ENCODE measurements at places on chromosomes 5 and 9.

DNA sequence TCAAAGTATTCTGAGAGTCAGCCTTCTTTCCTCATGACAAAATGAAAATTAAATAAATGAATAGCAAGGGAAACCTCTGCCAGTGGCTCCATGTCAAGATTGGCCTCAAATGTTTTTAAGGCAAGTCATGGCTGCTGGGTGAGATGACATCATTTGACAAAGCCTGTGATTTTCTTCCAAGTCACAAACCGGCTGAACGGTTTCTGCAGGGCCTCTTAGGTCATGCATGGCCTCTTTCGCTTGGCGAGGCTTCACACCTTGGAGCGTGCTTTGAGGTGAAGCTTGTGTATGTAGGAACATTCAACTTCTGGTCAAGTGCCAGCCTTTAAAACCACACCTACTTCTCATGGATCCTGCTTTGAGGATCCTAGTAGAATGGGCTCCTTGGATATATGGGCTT lies 161.0 kb upstream of the ZNF618 start:
- no peaks in the 10 kb centered on the region for H3K36me3 ChIP-seq
- no peak overlapping the region for H3K27ac ChIP-seq
- no peak for DNase-seq
- no peak overlapping the region for H3K4me3 ChIP-seq

- no peaks in the 10 kb centered on the region for H3K27me3 ChIP-seq
- H3K36me3 ChIP-seq: no peaks in the 10 kb centered on the region
- DNase-seq: no peak
- H3K4me3 ChIP-seq: no peak overlapping the region
Observed at GRCh38 chr9:111427186-111427585, 57.0 kb downstream of the ECPAS start.

DNA sequence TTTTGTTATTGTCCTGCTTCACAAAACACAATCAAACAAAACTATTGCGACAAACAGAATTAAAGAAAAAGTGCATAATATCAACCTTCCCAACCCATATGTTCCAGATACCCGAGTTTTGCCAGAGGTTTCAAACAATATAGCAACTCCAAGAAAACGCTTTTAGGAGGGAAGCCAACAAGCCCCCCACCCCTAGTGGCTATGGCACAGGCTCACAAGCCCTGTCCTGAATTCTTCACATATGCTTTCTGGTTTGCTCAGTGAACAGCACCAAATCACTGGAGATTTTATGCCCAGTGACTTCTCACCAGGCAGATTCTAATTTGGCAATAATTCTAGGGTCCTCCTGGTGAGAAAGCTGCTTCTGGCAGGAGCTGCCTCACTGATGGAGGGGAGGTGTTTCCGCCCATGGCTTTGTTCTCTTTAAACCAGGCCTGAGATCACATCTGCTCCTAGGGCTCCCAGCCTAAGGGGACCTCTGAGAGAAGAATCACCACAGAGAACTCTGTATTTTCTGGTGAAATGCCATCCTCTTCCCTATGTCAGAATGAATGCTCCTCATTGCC lies 1982.4 kb downstream of the EFNA5 start:
- H3K36me3 ChIP-seq: no peaks in the 10 kb centered on the region
- DNase-seq: no peak
- no peaks in the 10 kb centered on the region for H3K27me3 ChIP-seq
- H3K4me1 ChIP-seq: no peaks in the 10 kb centered on the region

DNA sequence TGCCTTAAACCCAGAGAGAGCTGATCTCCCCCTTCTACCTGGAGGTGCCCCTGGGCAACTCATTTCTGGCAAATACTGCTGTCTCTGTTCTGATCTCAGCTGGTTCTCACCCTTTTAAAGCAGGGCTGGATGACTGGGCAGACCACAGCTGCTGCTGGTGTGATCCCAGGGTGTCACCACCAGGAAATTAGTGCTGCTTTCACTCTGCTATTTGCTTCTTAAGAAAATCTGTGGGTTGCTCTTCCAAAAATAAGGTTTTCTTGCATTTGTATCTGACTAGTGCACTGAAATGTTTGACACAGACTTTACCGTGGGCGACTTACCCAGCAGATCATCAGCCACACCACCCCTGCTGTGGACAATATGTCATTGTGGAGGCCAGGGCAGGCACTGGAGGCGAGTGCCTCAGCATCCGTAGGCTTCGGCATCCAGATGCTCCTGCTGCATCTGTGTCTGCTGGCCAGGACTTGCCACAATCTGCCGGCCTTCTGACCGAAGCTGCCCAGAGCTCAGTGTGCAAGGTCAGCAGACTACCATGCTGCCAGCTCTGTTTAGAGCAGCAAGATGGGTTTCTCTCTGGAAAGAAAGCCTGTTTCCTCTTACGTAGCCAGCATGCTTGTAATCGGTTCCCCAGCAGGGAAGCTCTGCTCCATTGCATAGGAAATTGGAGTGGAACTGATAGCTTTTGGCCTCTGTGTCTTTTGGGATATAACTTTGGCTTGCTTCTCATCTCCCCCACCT lies 13.6 kb downstream of the ARHGAP26 start:
- peak overlapping the region; percentile 60 for H3K27ac ChIP-seq
- no peak overlapping the region for H3K4me3 ChIP-seq
- H3K27me3 ChIP-seq: no peaks in the 10 kb centered on the region
- H3K4me1 ChIP-seq: peaks cover 15% of the 10 kb centered on the region
- DNase-seq: no peak

GRCh38 chr5:107670932-107671741 lies at the start of gene EFNA5:
Gene EFNA5, minus strand, starts transcription at chr5:107670937.
- DNase-seq: peak; percentile 19
- H3K4me1 ChIP-seq: peaks cover 4% of the 10 kb centered on the region
- H3K27me3 ChIP-seq: no peaks in the 10 kb centered on the region
- peak within 1 kb of the TSS; percentile 41 for H3K4me3 ChIP-seq
- H3K27ac ChIP-seq: no peak within 1 kb of the TSS
- H3K36me3 ChIP-seq: no peaks in the 10 kb centered on the region

- no peaks in the 10 kb centered on the region for H3K36me3 ChIP-seq
- DNase-seq: no peak
Observed at GRCh38 chr9:135123773-135124134, 36.3 kb downstream of the OLFM1 start.

DNA sequence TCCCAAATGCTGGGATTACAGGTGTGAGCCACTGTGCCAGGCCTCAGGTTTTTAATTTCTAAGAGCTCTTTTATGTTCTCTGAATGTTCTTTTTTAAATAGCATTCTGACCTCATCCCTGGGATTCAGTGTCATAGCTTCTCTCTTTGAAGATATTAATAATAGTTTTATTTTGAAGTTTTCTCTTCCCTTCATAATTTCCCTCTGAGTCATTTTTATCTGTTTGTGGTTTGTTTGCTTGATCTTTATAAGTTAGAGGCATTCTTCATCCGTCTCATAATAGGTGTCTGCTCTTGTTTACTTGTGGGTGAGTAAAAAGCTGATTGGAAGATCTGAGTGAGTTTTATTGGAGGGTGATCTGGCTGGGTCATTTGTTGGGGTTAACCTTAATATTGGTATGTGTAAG lies 12.5 kb upstream of the MAMDC2 start:
- no peaks in the 10 kb centered on the region for H3K36me3 ChIP-seq
- H3K27ac ChIP-seq: peak overlapping the region; percentile 67
- DNase-seq: no peak
- H3K4me3 ChIP-seq: no peak overlapping the region
- H3K4me1 ChIP-seq: no peaks in the 10 kb centered on the region

DNA sequence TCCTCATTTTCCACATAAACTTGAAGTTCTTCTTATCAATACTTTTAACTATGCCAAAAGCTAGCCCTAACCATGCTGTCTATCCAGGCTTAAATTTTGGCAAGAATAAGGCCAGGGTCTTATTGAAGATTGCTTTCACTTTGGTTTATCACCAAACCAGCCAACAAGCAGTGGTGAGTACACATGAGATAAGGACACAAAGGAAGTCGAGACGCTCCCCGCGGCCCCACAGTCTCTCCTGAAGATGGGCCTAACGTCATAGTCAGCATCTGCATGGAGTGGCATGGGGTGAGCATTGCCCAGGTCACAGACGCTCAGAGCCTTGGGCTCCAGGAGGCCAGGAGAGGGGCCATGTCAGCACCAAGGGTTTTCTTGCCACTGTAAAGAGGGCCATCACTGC lies 80.3 kb downstream of the ATPSCKMT start:
- H3K4me3 ChIP-seq: no peak overlapping the region
- H3K27ac ChIP-seq: no peak overlapping the region
- H3K27me3 ChIP-seq: no peaks in the 10 kb centered on the region

DNA sequence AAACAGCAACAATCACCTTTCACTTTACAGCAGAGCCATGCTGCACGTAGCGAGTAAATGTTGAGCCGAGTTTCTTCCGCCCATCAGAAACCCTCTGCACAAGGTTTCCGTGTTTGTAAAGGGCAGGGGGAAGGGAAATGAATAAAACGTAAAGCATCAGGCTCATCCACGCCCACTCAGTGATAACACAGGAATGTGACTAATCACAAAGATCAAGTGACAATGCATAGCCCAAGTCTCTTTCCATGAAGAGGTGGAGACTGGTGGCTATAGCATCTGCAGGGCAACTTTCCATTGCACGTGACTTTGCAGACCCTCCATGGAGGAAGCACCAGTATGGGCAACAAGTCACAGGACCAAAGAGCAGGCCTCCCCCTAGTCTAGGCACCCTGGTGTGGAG lies 56.6 kb downstream of the CAMSAP1 start:
- no peaks in the 10 kb centered on the region for H3K4me1 ChIP-seq
- no peaks in the 10 kb centered on the region for H3K36me3 ChIP-seq

GRCh38 chr5:79829260-79829659 lies 139.6 kb downstream of the CMYA5 start:
- DNase-seq: no peak
- H3K4me1 ChIP-seq: no peaks in the 10 kb centered on the region
- H3K27me3 ChIP-seq: no peaks in the 10 kb centered on the region
- no peak overlapping the region for H3K27ac ChIP-seq
- H3K4me3 ChIP-seq: no peak overlapping the region

GRCh38 chr5:12272389-12272788 lies 368.1 kb upstream of the CTNND2 start:
- H3K36me3 ChIP-seq: no peaks in the 10 kb centered on the region
- no peaks in the 10 kb centered on the region for H3K4me1 ChIP-seq
- no peak for DNase-seq

DNA sequence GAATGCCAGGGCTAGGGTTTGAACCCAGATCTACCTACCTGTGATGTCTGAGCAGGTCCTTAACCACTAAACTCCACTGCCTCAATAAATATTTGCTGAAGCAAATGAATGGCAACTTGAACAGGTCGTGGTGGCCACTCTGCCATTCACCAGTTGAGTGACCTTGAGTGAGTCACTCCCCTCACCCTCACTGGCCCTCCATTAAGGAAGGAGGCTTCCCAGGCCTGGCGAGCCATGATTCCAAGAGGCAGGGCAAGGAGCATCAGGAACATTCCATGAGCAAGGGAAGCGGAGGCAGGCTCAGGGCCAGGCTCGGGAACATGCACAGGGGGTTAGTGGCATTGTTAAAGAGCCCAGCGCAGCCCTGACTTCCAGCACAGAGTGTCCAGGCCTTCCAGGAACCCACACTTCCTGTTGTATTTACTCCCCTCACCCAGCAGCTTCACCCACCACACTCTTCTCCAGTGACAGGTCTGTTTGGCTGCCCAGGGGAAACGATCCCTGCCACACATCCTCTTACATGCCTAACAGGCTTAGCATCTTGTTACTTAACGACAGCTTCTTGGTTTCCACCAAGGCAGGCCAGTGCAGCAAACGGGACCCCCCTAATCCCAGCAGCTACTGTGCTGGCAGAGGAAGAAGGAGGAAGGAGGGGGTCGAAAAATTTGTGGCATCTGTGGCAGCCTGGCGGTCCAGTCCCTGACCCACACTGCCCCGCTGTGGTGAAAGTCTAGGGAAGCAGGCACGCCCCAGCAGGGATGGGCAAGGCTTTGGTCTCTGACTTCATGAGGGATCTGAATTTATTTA lies 43.7 kb upstream of the TTC1 start:
- H3K27me3 ChIP-seq: peaks cover 2% of the 10 kb centered on the region
- peak; percentile 63 for DNase-seq
- no peak overlapping the region for H3K27ac ChIP-seq
- H3K4me3 ChIP-seq: no peak overlapping the region

DNA sequence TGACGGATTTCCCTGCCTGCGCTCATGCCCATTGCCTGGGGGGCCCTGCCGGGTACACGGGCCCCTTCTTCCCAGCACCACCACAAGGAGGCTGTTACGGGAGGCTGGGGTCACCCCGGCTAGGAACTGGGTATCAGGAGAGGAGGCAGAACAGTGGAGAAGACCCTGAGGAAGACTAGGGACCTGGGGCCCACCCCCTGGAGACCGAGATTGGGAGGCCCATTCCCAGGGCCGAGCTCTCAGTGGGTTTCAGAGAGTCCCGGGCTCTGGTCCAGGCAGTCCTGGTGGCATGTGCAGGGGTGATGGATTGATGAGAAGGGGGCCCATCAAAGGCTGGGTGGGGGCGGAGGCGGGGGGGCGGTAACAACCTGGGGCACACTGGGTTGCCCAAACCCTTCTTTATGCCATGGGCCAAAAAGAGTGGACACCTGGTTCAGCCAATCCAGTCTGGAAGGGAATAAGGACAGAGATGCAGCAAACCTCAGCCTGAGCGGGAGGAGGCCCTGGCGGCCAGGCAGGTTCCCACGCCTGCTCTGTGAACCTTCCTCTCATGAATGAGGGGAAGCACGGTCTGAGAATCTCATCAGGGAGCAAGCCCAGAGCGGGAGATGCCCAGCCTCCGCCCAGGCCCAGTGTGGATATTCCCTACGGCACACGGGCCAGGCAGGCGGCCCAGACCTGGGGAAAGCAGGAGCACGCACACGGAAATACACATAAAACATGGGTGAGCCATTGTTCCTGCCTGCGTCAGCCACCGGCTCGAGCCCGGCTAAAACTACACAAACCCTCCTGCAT lies 785 bp upstream of the P4HA2 start:
- peak overlapping the region; percentile 82 for H3K27ac ChIP-seq
- peak; percentile 13 for DNase-seq
- no peaks in the 10 kb centered on the region for H3K36me3 ChIP-seq
- peak overlapping the region; percentile 71 for H3K4me3 ChIP-seq

DNA sequence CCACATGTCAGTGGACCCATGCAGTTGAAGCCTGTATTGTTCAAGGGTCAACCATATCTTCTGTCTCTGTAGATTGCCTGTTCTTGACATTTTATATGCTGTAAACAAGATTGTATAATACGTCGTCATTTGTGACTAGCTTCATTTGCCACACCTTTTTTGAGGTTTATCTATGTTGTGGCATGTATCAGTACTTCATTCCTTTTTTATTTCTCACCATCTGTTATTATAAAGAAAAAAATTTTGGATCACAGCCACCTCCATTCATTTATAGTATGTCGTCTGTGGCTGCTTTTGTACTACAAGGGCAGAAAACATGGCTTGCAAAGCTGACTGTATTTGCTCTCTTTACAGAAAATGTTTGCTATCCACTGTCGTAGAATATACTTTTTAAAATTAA lies 72.4 kb downstream of the TEK start:
- no peak overlapping the region for H3K4me3 ChIP-seq
- no peak overlapping the region for H3K27ac ChIP-seq
- DNase-seq: no peak
- H3K36me3 ChIP-seq: no peaks in the 10 kb centered on the region

Measured in uterus (tissue), 4 donors.